ENCODE measurements at places on chromosomes 1 and 21. TPM values are rescaled to one million over a fixed set of nuclear protein-coding genes. Genes with fewer than 3 reads are reported as not detected.

The GBP7 gene
- 0.69 TPM for total RNA-seq

The KRTAP20-4 gene
- total RNA-seq, result not detected

DNA sequence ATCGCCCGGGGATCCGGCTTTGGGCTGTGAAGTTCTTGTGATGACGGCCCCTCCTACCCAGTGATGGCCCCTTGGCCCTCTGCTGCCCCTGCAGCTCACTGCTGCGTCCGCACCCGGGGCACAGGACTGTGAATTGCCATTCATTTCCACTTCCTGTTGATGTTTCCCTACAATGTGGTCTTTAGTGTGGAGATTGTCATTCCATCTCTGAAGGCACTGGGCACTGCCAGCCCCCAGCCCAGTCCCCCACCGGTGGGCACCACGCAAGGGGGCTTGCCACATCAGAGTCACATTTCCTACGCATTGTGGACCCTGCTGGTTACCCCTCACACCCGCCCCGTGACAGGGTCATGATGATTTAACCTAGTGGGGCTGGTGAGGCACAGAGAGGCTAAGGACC lies 2.5 kb upstream of the MX2 start:
- no peak overlapping the region for H3K4me3 ChIP-seq
- peaks cover 8% of the 10 kb centered on the region for H3K27me3 ChIP-seq
- H3K4me1 ChIP-seq, result no peaks in the 10 kb centered on the region
- no peak overlapping the region for H3K27ac ChIP-seq

The AKR7A2 gene
- 34.1 TPM for total RNA-seq

GRCh38 chr1:172480431-172480830 lies 36.6 kb upstream of the PIGC start:
- peaks cover 2% of the 10 kb centered on the region for H3K27me3 ChIP-seq
- no peak overlapping the region for H3K4me3 ChIP-seq
- H3K4me1 ChIP-seq, result peaks cover 13% of the 10 kb centered on the region
- H3K36me3 ChIP-seq, result no peaks in the 10 kb centered on the region

DNA sequence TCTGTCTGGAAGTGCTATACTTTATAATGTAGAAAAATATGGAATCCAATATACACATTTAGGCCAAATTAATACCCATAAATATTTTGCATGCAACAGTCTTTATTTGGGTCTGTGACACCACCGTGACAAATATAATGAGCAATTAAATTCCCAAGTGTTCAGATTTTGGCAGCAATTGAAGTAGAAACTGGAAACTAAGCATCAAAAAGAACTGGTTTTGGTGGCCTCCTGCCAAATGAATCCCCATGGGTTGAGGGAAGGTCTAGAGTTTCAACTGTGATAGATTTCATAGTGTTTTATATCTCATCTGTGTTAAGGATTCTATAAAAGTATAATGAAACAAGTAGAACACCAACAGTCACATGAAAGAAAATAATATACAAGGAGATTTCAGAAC lies 88.4 kb downstream of the DPYD start:
- no peak overlapping the region for H3K27ac ChIP-seq
- H3K27me3 ChIP-seq, result no peaks in the 10 kb centered on the region
- H3K4me3 ChIP-seq, result no peak overlapping the region

GRCh38 chr1:188406636-188407035 lies 1577.9 kb downstream of the PLA2G4A start:
- no peaks in the 10 kb centered on the region for H3K4me1 ChIP-seq
- no peak overlapping the region for H3K4me3 ChIP-seq
- H3K36me3 ChIP-seq, result no peaks in the 10 kb centered on the region
- no peaks in the 10 kb centered on the region for H3K27me3 ChIP-seq
- H3K27ac ChIP-seq, result no peak overlapping the region
- DNase-seq, result no peak

The HSD3B1 gene
- total RNA-seq, result not detected

- H3K36me3 ChIP-seq, result no peaks in the 10 kb centered on the region
- H3K27ac ChIP-seq, result no peak overlapping the region
- DNase-seq, result no peak
- H3K4me1 ChIP-seq, result no peaks in the 10 kb centered on the region
- no peaks in the 10 kb centered on the region for H3K27me3 ChIP-seq
- no peak overlapping the region for H3K4me3 ChIP-seq
Observed at GRCh38 chr1:163823017-163823416, 501.3 kb downstream of the NUF2 start.
